ENCODE measurements at places on chromosomes 12 and 14.

GRCh38 chr14:50364792-50365191 is 31.9 kb downstream of the CDKL1 start:
- no peak for DNase-seq

GRCh38 chr12:93536111-93536765 is 36.2 kb upstream of the SOCS2 start:
- no peak for DNase-seq

GRCh38 chr14:74348241-74348734 is at the start of gene VRTN:
Gene VRTN (plus strand): TSS chr14:74348471. CDS start chr14:74356784, 8,313 bp downstream.
- DNase-seq = no peak

GRCh38 chr14:70029296-70030132 is 150.3 kb downstream of the SMOC1 start:
- no peak for DNase-seq

GRCh38 chr14:51862860-51863259 is 2.4 kb downstream of the GNG2 start:
- DNase-seq = no peak

DNA sequence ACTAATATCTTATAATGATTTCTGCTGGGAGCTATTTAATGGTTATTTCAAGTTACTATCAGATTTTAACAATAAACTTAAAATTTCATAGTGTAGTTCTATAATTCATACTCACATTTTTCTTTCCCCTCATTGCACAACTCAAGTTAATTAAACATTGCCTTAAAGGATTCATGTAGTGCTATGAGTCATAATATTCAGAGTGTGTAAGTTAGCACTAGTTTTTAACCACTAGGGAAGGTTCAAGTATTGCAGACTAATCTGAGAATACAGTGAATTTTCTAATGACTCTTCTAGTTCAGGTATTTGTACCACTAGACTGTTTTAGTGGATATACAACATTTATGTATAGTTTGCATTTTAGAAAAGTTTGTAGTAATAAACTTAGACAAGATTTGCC is 49.9 kb downstream of the FOXA1 start:
- DNase-seq = no peak

DNA sequence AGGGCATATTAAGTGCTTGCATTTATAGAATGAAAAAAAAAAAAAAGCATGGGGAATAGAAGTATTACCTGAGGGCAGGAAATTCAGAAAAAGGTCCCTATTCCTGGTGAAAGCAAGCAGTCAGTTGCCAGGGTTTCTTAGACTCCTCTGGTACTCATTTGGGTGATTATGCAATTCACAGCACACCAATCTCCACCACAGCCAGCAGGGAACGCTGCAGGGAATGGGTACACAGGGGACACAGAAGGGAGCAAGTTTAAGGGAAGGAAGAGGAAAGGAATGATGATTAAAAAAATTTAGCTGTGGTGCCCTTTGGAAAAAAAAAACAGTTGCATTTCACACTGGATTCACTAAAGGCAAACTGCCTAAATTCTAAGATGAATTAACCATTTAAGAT is 14.2 kb downstream of the BLTP3B start:
- no peak for DNase-seq

- DNase-seq = no peak
Observed at GRCh38 chr12:114562654-114563053, 121.3 kb downstream of the TBX3 start.

DNA sequence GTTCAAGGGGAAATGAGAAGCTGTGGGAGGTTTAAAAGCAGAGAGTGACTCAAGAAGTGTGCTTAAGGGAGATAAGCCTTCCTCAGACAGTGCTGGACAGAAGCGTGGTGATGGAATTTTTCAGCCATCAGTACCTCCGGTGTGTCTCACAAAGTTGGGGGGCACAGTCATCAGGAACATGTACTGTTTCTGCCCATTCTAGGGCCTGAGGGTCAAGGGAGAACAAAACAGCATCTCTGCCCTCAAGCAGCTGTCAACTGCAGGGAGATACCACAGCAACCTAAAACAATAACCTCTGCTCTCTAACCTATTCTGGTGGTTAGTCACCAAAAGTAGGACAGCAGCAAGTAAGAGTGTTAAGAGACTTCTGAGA is 2.0 kb upstream of the STON2 start:
- no peak for DNase-seq

GRCh38 chr14:28057359-28058296 is 709.0 kb upstream of the FOXG1 start:
- DNase-seq = no peak

Data from AG04450 (cell line).